Natural killer cell treated with Interleukin-12 subunit alpha and Interleukin-12 subunit beta and Interleukin-15 and Interleukin-18, amount 100 ng/mL, for 72 hours (primary cell): ENCODE measurements at places on chromosomes 6 and 20. TPM values are rescaled to one million over a fixed set of nuclear protein-coding genes. Genes with fewer than 3 reads are reported as not detected.

The ADAM33 gene
- not detected for total RNA-seq

The SMIM26 gene
- total RNA-seq, result 41.8 TPM

The CLDN20 gene
- not detected for total RNA-seq

The PAK5 gene
- not detected for total RNA-seq

The CARMIL1 gene
- 0.56 TPM for total RNA-seq

The NTSR1 gene
- not detected for total RNA-seq

The MCHR2 gene
- not detected for total RNA-seq
